ENCODE measurements at places on chromosomes 12 and 14. TPM values are rescaled to one million over a fixed set of nuclear protein-coding genes. Genes with fewer than 3 reads are reported as not detected.
A peak's percentile ranks its signal among the peaks of the same experiment; 100 is the strongest.

Gene PMEL
- 0.72 TPM for total RNA-seq

Gene DNAJC22
- total RNA-seq: 9.5 TPM

Gene METTL17
- 304 TPM for total RNA-seq

Gene FAM90A1
- total RNA-seq: not detected

Gene TBC1D30
- 11.2 TPM for total RNA-seq

Gene CIROP
- not detected for total RNA-seq

Gene TAS2R31
- total RNA-seq: 7.7 TPM

Gene ASB2
- total RNA-seq: 39.1 TPM

Gene NTF3
- not detected for total RNA-seq

Gene SYT1
- 11.4 TPM for total RNA-seq

DNA sequence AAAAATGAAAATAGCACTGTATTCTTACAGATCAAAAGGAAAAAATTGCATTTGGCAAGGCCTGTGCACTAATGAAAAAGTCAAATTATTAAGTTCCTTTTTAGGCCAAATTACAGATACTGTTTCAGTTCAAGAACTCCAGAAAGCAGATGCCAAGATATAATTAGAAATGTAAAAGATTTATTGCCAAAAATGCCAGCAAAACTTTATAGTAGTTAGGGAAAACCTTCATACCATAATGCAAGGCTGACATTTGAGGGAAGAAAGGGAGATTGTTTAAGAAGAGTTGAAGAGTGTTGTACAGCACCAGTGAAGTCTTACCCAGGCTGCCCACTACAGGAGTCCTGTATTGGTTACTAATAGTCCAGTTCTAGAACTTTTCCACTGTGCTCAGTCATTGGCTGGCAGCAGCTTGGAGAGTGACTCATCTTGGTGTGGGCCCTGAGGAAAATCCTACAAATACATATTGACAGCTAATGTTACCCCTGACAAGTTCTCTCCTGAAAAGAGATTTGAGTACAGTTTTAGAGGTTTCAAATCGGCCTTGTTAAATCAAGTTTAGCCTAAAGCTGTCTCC lies 600.4 kb downstream of the C12orf50 start:
- no peaks in the 10 kb centered on the region for H3K36me3 ChIP-seq
- H3K27me3 ChIP-seq: no peaks in the 10 kb centered on the region
- H3K27ac ChIP-seq: no peak overlapping the region
- no peaks in the 10 kb centered on the region for H3K4me1 ChIP-seq
- no peak for DNase-seq

- no peaks in the 10 kb centered on the region for H3K27me3 ChIP-seq
- no peak for DNase-seq
- peaks cover 24% of the 10 kb centered on the region for H3K36me3 ChIP-seq
- H3K4me1 ChIP-seq: peaks cover 21% of the 10 kb centered on the region
These were observed 443 bp downstream of the MAGOHB start for GRCh38 chr12:10612984-10613348.

DNA sequence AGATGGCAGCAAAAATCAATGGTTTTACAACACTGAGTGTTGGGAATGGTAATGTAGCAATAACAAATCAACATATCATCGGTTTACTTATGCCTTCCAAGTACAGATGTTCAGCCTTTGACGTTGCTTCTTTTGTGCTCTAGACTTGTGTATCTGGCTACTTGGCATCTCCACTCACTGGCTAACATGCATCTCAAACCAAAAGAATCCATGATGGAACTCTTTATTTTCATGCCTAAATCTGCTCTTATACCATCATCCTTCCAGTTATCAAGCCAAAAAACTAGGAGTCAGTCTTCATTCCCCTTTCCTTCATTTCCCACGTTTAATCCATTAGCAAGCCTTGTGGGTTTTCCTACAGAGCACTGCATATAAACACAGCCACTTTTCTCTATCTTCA lies 89.2 kb upstream of the USP44 start:
- H3K27ac ChIP-seq: no peak overlapping the region
- H3K27me3 ChIP-seq: no peaks in the 10 kb centered on the region
- no peak for DNase-seq
- no peak overlapping the region for H3K4me3 ChIP-seq

- peak overlapping the region; percentile 63 for H3K27ac ChIP-seq
- peaks cover 19% of the 10 kb centered on the region for H3K4me1 ChIP-seq
These were observed 54.4 kb upstream of the RFLNA start for GRCh38 chr12:124240493-124240892.

GRCh38 chr12:113320401-113320800 lies 14.5 kb downstream of the SLC8B1 start:
- H3K27ac ChIP-seq: no peak overlapping the region
- no peaks in the 10 kb centered on the region for H3K4me1 ChIP-seq
- H3K4me3 ChIP-seq: no peak overlapping the region
- no peaks in the 10 kb centered on the region for H3K27me3 ChIP-seq
- no peak for DNase-seq

DNA sequence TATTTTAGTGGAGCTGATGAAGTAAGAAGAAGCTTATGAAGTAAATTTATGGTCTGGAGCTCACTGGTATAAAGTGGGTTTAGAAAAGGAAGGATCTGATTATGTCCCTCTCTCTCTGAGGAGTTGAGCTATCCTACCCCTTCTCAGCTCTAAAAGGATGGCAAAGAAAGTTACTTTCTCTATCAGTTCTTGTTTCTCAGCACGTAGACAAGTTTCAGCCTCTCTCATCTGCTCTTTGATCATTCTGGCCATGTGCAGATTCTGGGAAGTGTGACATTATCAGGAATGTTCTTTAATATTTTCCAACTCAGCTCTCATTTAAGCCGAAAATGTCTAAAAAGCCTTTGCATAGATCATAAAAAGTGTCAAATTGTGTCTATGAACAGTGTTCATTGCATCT lies 5.8 kb upstream of the EGLN3 start:
- H3K4me3 ChIP-seq: no peak overlapping the region
- H3K27me3 ChIP-seq: no peaks in the 10 kb centered on the region
- no peak overlapping the region for H3K27ac ChIP-seq
- H3K4me1 ChIP-seq: no peaks in the 10 kb centered on the region
- DNase-seq: no peak
- no peaks in the 10 kb centered on the region for H3K36me3 ChIP-seq

DNA sequence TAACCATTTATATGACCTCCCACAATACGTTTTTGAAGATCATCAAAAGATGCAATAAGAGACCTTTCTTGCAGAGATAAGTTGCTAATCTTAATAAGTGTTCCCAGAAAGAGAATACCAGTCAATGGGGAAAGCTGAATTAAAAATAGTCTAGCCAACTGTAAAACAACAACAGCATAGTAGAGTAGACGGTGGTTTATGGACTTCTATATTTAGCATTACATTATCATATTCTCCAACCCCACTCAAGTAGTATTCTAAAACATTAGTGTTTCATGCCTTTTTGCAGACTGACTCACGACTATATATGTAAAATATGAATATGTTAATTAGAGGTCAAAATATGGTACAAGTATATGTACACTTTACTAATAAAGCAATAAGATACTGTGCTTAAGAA lies 218.9 kb downstream of the MED13L start:
- H3K36me3 ChIP-seq: no peaks in the 10 kb centered on the region
- DNase-seq: no peak
- H3K27me3 ChIP-seq: no peaks in the 10 kb centered on the region
- H3K4me1 ChIP-seq: peaks cover 66% of the 10 kb centered on the region
- H3K4me3 ChIP-seq: no peak overlapping the region
- H3K27ac ChIP-seq: no peak overlapping the region

GRCh38 chr14:105252552-105253328 lies 4.4 kb downstream of the BTBD6 start:
- H3K4me3 ChIP-seq: no peak overlapping the region
- peaks cover 77% of the 10 kb centered on the region for H3K36me3 ChIP-seq
- no peak for DNase-seq

- H3K4me3 ChIP-seq: no peak overlapping the region
- no peak overlapping the region for H3K27ac ChIP-seq
- H3K36me3 ChIP-seq: no peaks in the 10 kb centered on the region
- H3K27me3 ChIP-seq: no peaks in the 10 kb centered on the region
These were observed 25.5 kb upstream of the GSC start for GRCh38 chr14:94795372-94795771.

GRCh38 chr12:92471551-92471950 lies 231.2 kb upstream of the PLEKHG7 start:
- no peak overlapping the region for H3K27ac ChIP-seq
- no peak overlapping the region for H3K4me3 ChIP-seq
- H3K4me1 ChIP-seq: no peaks in the 10 kb centered on the region
- DNase-seq: no peak

DNA sequence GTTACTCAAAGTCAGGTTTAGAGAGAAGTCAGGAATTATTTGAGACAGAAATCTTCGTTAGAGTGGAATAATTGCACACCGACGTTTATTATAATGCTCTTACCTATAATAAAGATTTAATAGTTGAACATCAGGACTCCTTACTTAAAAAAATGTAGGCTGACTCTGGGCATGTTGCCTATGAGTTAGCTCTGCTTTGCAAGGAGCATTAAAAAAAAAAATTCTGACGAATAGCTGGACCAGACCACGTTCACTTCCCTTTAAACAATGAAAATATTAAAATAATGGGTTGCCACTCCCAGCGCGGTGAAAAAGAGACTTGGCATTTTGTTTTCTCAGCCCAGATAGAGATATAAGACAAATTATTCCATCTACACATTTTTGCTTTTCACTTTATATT lies 574 bp upstream of the FANCM start:
- H3K27ac ChIP-seq: peak overlapping the region; percentile 90
- peak overlapping the region; percentile 59 for H3K4me3 ChIP-seq
- DNase-seq: no peak
- H3K36me3 ChIP-seq: no peaks in the 10 kb centered on the region
- H3K27me3 ChIP-seq: no peaks in the 10 kb centered on the region
- peaks cover 65% of the 10 kb centered on the region for H3K4me1 ChIP-seq

DNA sequence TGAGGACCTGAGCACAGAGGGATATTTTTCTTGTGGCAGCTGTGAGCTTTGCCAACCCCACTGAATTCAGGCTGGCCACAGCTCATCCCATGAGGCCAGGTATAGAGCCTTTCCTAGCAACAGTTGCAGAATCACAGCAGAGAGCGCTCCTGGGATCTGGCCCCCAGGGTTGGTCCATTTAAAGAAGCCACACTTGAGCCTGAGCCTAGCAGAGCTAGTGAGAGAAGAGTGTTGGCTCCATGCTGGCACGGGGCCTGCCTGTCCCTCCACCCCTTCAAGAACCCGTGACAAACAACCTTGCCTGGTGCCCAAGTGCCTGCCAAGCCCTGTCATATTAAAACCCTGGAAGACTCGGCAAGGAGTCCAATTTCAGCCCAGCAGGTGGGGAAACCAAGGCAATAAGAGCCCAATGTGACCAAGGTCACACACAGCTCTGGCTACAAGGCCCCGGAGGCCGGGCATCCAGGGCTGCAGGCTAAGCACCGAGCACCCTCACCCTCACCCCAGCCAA lies 91.6 kb downstream of the LRRC74A start:
- peak overlapping the region; percentile 94 for H3K27ac ChIP-seq
- no peaks in the 10 kb centered on the region for H3K36me3 ChIP-seq
- peaks cover 62% of the 10 kb centered on the region for H3K4me1 ChIP-seq
- H3K4me3 ChIP-seq: no peak overlapping the region
- no peak for DNase-seq

DNA sequence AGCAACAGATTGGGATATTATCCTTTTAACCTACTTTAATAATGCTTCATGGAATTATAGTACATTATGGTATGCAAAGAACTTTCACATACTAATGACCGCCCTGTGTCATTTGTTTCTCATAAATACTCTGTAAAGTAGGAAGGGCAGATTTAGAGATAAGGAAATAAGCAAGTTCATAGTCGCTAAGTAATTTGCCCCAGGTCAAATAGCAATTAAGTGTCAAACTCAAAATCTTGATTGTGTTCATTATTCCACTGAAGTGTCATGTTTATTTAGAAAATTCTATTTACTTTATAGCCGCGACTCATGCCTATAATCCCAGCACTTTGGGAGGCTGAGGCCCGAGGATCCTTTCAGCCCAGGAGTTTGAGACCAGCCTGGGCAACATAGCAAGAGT lies 98.7 kb upstream of the ATF1 start:
- no peaks in the 10 kb centered on the region for H3K27me3 ChIP-seq
- H3K36me3 ChIP-seq: peaks cover 6% of the 10 kb centered on the region
- DNase-seq: no peak
- no peaks in the 10 kb centered on the region for H3K4me1 ChIP-seq

DNA sequence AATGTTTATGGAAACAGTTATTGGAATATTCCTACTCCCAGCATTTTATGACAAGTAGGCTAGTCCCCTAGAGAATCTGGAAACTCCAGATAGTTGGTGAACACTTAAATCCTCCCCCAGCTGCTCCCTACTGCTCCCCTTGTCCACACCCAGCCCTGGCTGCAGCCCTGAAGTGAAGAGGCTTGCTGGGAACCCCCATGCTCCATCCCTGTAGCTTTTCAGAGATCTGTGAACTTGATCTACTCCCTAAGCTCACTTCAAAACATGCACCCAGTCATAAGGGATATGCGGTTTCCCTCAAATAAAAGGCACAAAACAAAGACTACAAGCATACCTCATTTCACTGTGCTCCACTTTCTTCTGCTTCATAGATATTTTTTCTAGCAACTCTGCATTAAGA lies 33.2 kb downstream of the EGLN3 start:
- H3K27me3 ChIP-seq: no peaks in the 10 kb centered on the region
- no peak for DNase-seq
- peaks cover 14% of the 10 kb centered on the region for H3K36me3 ChIP-seq

GRCh38 chr14:105064721-105065143 lies 498 bp downstream of the GPR132 start:
- H3K27ac ChIP-seq: peak overlapping the region; percentile 75
- no peaks in the 10 kb centered on the region for H3K36me3 ChIP-seq
- peak overlapping the region; percentile 37 for H3K4me3 ChIP-seq
- DNase-seq: peak; percentile 74
- H3K27me3 ChIP-seq: peaks cover 28% of the 10 kb centered on the region
- H3K4me1 ChIP-seq: peaks cover 18% of the 10 kb centered on the region

DNA sequence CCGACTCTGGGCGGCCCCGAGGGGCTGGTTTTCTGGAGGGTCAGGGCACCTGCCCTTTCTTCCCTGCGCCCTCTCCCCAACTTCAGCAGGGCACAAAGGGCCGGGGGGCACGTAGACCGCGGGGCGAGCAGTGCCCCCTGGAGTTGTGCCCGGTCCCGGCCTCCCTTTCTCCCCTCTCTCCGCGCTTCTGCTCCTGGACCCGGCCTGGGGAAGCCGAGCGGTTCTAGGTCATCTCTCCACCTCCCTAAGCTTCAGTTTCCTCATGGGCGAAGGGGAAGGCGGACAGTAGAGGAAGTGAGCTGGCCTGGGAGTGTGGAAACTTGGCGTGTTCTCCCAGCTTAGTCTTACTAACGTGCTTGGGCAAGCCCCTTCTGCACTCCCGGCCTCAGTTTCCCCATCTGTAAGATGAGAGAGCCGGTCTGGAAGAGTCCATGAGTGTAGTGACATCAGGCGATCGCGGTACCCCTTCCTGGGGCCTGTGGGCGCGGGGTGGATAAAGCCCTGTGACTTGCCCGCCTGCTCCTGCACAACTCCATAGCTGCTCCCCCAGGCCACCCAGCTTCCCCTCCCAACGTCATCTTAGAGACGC lies 158.6 kb upstream of the PARP11 start:
- peaks cover 24% of the 10 kb centered on the region for H3K4me1 ChIP-seq
- H3K36me3 ChIP-seq: no peaks in the 10 kb centered on the region
- peak overlapping the region; percentile 53 for H3K4me3 ChIP-seq
- peak overlapping the region; percentile 19 for H3K27ac ChIP-seq
- peak; percentile 63 for DNase-seq
- no peaks in the 10 kb centered on the region for H3K27me3 ChIP-seq
